ENCODE measurements at places on chromosomes 1 and 21.

- DNase-seq, result peak; percentile 33
Measured at GRCh38 chr1:222546548-222547259, 1.2 kb downstream of the HHIPL2 start.

DNA sequence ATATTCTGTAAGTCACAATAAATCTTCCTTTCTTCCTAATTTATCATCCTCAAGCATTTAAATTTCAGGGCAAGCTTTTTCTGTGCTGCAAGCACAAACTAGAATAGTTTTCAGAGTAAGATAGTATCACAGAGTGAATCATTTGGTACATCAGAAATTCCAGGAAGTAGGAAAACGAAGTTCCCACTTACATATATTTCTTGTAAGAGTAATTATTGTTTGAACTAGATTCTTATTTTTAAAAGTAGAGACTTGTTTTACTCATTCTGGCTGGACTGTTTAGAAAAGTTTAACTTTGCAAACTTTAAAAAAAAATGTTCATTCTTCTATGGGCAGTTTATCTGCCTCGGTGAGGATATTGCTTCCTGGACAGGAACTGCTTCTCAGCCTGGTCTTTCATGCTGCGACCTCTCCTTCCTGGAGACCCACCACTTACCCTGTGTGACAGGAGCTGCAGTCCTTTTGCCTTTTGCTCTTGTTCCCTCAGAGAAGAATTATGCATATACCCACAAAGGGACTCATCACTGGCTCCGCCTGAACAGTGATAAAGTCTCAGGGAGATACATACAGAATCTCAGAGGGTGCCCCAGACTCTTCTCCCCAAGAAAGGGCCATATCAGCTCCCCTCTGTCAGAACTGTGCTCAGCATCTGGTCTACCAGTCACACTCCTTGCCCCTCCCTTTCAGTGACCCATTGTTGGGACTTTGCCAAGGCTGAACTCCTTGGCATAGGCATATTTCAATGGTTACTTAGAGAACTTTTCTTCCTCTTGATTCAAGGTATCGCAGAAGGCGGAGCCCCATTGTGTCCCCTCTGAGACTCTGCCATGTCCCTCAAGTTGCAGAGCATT lies 102.7 kb upstream of the CD55 start:
- DNase-seq, result no peak

DNA sequence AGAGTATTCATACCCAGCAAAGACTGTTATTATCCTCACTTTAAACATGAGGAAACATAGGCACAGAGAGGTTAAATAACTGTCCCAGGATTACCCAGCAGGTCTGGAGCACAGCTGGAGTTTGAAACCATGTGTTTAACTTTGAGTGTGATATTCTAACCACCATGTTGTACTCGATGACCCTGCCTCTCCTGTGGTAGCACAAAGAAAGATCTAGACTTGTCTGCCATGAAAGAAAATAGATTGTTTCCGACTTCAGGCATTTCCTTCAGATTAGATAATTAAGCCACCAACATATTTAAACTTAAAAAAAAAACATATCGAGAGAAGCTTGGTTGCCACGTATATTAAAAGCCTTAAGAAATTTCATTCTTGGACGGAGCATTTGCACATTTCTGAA lies 104.6 kb upstream of the RUNX1 start:
- DNase-seq, result no peak

GRCh38 chr1:68210829-68211228 lies 21.5 kb downstream of the WLS start:
- DNase-seq, result no peak

GRCh38 chr1:240409615-240410014 lies 202.3 kb downstream of the GREM2 start:
- no peak for DNase-seq

DNA sequence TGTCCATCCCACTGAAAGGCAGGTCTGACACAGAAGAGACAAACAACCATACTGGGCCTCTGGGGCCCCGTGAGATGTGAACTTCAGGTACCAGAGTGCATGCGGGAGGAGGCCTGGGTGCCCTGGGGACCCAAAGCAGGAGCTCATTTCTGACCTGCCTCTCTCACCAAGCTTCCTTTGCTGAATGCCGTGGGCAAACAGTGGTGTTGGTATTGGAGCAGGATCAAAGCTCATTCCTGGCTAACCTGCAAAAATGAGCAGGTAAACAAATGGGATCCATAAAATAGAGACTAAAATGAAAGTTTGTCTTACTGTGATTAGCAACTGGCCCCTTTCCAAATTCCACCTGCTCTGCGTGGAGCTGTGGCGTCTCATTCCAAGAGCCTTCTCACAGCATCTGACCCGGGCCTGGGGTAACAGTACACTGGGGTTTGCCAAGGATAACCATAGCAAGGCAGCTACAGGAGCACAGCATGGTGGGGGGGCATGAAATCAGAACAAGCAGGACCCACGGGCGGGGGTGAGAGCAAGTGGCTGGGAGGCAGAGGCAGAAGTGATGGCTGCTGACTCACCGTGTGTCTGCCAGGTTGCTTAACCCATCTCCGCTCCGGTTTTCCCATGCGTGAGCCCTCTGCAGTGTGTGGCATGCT lies 103.6 kb downstream of the KIF26B start:
- no peak for DNase-seq

DNA sequence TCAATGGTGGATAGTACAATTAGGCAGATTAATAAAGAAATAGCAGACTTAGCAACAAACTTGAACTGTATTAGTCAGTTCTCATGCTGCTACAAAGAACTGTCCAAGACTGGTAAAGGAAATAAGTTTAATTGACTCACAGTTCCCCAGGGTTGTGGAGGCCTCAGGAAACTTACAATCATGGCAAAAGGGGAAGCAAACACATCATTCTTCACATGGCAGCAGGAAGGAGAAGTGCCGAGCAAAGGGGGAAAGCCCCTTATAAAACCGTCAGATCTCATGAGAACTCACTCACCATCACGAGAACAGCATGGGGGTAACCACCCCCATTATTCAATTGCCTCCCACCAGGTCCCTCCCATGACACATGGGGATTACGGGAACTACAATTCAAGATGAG lies 27.1 kb upstream of the PDE4B start:
- no peak for DNase-seq
